ENCODE measurements at places on chromosomes 11 and 22.
A peak's percentile ranks its signal among the peaks of the same experiment; 100 is the strongest.

DNA sequence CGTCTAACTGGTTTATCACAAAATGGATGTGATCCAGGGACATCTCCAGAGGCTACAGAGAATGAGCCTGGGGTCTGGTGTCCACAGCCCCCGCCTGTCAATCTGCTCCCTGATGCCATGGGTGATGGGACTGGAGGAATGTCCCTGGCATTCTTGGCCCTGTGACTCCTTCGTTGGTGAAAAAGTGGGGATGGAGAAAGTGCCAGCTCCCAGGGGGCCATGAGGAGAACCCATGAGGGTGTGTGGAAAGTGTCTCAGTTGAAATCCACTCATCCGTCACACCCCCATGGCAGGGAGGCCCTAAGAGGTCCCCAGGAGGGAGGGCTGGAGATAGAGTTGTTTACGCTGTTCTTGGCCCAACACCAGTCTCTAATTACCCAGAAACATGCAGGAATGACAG lies 322.0 kb downstream of the CTTN start:
- no peak for DNase-seq

DNA sequence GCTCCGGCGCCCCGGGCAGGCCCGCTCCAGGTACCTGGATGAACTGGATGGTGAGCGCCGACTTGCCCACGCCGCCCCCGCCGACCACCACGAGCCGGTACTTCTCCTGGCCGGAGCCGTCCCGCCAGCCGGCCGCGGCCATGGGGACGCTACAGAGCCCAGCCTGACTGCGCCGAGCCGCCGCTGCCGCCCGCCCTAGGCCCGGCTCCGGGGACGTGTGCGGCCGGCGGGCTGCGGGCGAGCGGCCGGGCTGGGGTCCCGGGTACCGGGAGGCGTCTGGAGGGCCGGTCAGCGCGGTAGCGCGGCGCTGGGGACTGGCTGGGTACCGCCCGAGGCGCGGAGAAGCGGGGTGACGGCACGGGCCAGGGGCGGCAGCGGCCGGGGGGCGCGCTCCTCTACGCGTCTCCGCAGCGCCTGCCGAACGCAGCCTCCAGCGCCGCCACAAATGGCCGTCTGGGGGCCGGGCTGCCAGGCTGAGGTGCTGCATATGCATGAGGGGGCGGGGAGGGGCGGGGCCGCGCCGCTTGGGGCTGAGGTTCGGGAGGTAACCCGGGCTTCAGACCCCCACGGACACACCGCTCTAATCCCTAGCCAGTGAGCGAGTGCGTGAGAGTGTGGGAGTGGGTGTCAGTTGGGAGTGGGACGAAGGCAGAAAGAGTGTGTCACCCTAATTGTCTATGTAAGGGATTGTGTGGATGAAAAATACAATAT lies at the start of gene RRAS2:
Gene RRAS2 (minus strand): TSS at position 455 of the 711 bp plus-strand sequence. CDS start 313 bp downstream, at position 142.
- peak; percentile 64 for DNase-seq

DNA sequence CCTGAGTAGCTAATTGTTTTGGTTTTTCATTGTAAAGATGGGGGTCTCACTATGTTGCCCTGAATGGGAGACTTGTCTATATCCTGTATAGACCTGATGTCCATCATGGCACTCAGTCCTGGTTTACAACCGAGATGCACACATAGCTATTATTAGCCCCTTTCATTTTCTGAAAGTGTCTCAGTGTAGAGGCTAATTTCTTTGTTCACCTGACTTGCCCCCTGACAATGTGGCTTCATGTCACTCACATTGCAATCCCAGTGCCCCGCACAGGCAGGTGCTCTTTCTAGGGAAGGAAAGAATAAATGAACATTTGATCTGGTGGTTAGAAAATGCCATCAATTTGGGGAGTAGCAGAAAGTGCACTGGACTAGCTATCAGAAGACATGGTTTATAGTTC lies 13.1 kb upstream of the KDM2A start:
- no peak for DNase-seq

GRCh38 chr11:111540114-111540936 lies at the start of gene LAYN:
Gene LAYN (plus strand): TSS chr11:111540720. CDS start chr11:111540844, 124 bp downstream.
- DNase-seq = peak; percentile 44

- DNase-seq = no peak
Observed at GRCh38 chr11:16925561-16926065, 88.6 kb downstream of the PLEKHA7 start.
